SK-N-SH (cell line): ENCODE measurements at places on chromosomes 13 and 19.

- DNase-seq: no peak
These were observed 697.5 kb downstream of the SLITRK1 start for GRCh38 chr13:83184819-83185218.

- peak; percentile 87 for DNase-seq
These were observed 8.8 kb downstream of the IGLON5 start for GRCh38 chr19:51320280-51320657.

DNA sequence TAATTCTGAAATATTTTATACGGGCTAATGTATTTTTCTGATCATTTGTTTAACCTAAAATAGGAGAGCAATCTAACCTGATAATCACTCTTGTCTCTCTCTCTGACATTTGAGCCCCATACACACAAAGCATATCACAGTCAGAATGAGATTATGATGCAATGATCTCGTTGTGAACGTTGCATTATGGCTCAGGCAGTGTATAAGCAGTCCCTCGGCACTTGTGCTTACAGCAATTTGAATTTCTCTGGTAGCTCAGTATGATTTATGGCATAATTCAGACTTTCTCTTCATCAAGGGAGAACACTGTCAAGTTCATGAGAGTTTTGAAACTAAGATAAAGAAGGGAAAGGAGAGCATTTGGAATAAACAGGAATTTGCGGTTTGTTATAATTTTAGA is 256.1 kb downstream of the DACH1 start:
- no peak for DNase-seq

DNA sequence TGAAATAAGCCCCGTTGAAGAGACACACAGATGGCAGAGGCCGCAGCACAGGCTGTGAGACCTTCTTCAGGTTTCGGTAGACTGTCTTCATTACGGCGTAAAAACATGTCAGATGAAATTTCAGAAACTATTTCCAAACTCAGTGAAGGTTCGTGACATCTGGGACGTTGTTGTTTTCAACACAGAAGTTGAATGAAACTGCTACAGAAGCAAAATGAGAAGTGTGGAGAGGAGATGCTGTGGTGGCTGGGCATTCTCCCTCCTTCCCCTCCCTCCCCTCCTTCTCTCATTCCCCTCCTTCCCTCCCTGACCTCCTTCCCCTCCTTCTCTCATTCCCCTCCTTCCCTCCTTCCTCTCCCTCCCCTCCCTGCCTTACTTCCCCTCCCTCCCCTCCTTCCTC is 113.6 kb downstream of the ATP11A start:
- DNase-seq: no peak

- peak; percentile 30 for DNase-seq
These were observed 5.0 kb upstream of the MTMR6 start for GRCh38 chr13:25292301-25292700.

- DNase-seq: no peak
These were observed 48.0 kb downstream of the RGCC start for GRCh38 chr13:41505209-41505835.

- no peak for DNase-seq
These were observed 305.1 kb downstream of the KCNRG start for GRCh38 chr13:50320271-50320862.

- no peak for DNase-seq
These were observed 269.3 kb downstream of the KCNRG start for GRCh38 chr13:50284540-50284939.

DNA sequence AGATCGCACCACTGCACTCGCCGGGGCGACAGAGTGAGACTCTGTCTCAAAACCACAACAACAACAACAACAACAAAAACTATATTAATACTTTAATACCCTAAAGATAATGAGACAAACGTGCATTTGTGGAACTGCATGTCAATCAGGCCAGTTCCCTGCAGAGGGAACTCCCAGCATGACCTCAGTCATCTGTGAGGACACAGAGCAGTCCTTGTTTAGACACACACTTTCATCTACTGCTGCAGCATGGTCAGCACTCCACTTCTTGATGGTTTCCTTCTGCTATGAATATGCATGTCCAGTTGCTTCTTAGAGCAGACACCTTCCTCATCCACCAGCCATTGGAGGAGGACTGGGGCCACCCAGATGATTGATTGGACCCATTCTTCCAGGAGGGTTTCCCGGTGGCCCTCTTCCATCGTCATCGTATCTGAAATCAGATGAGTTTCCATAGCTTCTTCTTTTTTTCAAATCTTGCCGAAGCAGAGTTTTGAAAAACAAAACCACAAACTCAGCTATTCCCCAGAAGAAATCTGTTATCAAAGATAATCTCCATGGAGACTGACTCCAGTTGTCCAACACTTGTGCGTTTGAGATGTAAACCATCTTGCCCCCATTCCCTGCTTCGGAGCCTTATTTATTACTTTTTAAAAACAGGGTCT is 26.5 kb downstream of the ZNF607 start:
- DNase-seq: no peak

GRCh38 chr13:59946944-59947343 is 216.8 kb downstream of the DIAPH3 start:
- no peak for DNase-seq

DNA sequence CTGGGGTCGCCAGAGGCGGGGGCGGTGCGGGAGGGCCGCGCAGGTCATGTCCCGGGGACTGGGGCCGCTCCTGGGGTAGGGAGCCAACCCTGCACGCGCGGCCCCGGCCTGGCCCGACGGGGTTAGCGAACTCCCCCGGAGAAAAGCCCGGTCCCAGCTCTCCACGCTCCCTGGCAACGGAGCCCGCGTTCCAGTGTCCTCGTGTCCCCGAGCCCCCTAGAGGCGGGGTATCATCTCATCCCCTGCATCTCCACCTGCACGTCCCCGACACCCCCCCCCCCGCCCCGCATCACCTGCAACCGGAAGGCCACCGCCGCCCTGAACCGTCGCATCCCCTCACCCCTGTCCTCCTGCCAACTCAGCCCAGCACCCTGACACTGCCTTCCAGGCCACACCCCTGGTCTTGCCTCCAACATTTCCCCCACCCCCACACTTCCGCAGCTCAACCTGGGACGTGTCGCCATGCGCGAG is 2.7 kb downstream of the WDR88 start:
- peak; percentile 44 for DNase-seq

DNA sequence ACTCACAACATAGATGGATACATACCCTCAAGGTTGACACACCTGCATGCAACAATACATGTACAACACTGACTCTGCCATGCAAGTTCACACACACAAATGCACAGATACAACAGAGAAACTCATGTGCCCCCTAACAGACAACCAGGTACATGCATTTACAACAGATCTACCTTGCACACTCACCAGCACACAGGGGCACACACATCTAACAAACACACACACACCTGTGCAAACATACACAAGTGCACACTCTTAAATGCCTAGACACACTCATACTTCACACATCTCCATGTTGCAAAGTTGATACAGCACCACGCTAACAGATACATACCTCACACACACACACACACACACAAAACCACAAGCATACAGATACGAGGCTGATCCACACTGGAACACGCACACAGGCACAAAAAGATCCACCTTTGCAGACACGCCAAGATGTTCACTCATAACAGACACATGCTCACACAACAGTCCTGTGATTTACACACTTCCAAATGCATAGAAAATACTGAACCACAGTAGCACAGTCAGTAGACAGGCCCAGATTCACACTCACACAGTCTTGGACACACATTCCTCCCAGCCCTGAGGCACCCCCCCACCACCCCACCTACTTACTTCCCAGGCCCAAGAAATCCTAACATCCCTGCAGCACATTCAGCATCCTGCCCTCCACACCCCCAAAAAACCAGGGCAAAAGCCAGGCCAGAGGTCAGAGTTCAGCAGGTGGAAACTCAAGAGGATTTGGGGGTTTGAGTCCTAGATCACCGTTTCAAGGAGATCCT is 1.4 kb downstream of the LRFN1 start:
- DNase-seq: no peak

DNA sequence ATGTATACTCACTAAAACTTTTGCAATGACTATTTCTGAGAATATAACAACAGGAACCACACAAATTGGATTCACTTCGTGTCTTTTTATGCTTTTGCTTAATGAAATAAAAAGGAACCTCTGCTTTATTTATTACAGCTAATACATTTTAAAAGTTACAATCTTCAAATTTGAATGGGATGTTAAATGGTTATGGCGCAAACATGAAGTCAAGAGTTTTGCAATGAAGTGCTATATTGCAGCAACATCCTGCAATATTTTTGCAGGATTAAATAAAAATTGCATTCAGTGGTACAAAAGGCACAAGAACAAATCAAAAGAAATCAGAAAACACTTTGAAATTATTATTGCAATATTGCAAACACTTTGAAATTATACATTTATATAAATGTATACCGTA is 1519.0 kb upstream of the MIR17HG start:
- DNase-seq: no peak

DNA sequence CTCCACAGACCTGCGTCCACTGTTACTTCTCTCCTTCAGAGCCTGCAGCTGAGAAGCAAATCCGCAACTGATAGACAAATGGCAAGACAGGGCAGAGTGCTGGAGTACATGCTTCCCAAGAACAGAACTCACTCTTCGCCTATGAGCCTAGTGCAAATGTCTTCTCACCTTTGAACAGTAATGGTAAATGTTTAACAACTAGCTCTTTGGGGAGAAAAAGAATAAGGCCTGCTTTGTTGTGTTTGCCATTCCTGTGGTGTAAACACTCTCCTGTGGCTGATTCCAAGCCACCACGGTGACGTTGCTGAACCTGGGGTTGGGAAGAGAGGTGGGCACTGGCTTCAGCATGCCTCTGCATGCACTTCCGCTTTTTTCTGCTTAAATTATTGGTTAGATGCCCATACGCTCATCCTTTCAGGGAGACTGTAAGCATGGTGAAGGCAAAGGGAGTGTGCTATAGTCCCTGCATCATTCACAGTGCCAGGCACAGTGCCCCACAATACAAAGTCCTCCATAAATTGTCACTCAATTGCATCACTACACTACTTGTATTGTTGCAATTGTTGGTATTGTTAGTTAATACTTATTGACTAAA is 28.1 kb upstream of the GTF3A start:
- no peak for DNase-seq

- DNase-seq: peak; percentile 33
These were observed 322.3 kb downstream of the DCLK1 start for GRCh38 chr13:35808846-35809245.

GRCh38 chr19:14375582-14376291 is 5.5 kb upstream of the ADGRE5 start:
- no peak for DNase-seq

GRCh38 chr13:50226515-50227155 is 211.4 kb downstream of the KCNRG start:
- no peak for DNase-seq

GRCh38 chr13:69959046-69959445 is 148.6 kb upstream of the ATXN8OS start:
- no peak for DNase-seq

- DNase-seq: no peak
These were observed 64.8 kb downstream of the MIPEP start for GRCh38 chr13:23824371-23824770.

DNA sequence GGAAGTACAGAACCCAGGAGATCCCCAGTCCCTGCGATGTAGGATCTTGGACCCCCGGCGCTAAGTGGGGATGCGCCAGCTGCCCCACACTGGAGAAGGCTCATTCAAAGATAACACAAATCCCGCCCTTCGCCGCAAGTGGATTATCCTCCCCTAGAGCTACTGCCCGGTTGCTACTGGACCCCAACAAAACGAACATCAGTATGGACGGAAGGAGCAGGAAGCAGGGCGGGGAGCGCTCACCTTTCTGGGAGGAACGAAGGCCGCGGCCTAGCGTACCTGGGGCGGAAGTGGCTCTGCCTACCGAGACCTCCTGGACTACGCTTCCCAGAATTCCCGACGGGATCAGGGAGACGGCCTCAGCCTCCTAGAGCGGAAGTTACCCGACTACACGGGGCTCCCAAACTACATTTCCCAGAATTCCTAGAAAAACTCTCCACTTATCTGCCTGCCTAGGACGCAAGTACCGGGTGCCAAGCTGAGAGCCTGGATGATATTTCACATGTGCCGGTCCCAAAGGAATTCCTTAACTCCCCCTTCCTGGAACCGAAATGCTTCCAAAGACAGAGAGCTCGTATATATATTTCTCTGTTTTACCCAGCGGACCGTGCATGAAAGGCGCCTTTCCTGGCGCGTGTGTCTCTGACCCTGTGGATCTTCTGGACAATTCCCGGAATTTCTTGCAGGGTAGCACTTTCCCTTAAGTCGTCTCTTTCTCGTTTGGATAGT is at the start of gene ZNF112:
TSS of gene ZNF112 (minus strand) at position 298 of the 729 bp plus-strand sequence. CDS start 16,141 bp downstream, outside the sequence.
- DNase-seq: peak; percentile 67

- DNase-seq: no peak
These were observed 5.1 kb downstream of the IGFLR1 start for GRCh38 chr19:35736913-35737886.

GRCh38 chr19:10299545-10300458 is 9.8 kb downstream of the ZGLP1 start:
- no peak for DNase-seq

DNA sequence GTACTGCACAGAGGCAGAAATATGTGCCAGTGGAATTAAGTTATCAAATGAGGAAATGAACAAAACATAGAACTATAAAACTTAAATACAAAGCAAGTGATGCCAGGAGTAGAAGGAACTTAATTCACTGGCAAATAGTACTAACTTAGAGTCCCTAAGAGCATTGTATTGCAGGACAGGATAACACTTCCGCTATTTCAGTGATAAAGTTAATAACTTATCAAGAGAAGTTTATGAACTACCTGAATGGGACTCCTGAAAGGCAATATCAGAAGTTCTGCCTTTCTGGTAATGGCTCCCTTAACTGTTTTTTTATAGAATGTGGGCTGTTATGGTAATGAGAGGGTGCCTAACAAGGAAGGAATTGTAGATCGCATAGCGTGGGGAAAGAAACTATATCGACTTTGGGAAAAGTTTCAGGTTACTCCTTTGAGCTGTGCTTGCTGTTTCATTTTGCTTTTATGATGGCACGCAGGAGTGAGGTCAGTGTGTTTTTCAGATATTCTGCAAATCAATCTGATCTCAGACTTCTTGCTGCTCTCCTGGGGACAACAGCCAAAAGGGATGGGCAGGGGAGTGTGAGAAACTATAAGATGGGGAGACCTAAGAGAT is 95.3 kb upstream of the MLNR start:
- DNase-seq: no peak

DNA sequence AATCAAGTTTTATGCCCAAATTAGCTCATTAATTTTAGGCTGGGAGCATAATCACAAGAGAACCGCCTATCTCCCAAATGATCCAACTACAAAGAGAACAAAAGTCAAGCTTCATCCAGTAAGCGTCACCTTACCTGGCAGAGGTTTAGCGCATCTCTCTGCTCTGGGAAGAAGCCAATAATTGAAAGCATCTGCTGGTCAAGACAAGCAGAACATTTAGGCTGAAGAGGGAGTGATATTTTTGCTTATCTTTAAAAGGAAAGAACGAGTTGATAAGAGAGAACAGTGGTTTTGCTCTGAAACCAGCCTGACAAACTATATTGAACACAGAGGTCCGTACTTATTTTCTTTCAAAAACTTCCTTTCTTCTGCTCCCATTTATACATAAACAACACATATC is 242.1 kb downstream of the ENOX1 start:
- no peak for DNase-seq

DNA sequence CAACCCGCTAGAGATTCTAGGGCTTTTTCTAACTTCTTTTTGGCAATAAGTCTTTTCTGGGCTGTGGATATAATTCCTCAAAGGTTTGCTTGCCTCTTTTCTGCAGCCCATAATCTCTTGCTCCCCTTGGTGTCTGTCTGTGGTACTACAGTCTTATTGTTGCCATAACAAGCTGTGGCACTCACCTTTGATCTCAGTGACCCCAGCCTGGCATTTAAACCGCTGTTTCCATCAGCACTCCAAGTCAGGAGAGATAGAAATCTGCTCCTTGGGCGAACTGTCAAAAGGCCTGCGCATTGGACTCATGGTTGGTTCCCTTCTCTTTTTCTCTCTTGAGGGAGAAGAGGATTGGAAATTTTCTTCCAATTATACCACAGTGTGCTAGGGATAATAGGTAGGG is 14.5 kb upstream of the MPHOSPH8 start:
- DNase-seq: peak; percentile 49
